ENCODE measurements at places on chromosomes 1 and 21.

- DNase-seq, result no peak
Measured at GRCh38 chr1:158124034-158124433, 56.7 kb upstream of the CD1D start.

- DNase-seq, result no peak
Measured at GRCh38 chr1:154521695-154522094, 19.5 kb upstream of the SHE start.

DNA sequence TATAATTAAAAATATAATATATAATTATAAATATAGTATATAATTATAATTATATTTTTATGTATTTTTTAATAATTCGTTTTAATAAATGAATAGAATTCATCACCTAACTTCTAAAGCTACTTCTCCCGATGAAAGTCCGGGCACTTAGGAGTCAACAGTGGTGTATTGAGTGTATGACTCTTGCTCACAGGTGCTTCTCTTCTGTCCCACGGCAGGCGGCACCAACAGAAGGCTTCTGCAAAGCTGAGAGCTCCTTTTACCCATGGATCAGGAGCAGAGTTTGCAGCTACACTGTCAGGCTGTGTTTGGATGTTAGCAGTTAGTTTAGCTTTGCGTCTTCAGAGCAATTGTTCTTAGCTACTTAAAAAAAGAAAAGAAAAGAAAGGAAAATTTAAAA, 122.4 kb downstream of the LIPI start:
- no peak for DNase-seq

DNA sequence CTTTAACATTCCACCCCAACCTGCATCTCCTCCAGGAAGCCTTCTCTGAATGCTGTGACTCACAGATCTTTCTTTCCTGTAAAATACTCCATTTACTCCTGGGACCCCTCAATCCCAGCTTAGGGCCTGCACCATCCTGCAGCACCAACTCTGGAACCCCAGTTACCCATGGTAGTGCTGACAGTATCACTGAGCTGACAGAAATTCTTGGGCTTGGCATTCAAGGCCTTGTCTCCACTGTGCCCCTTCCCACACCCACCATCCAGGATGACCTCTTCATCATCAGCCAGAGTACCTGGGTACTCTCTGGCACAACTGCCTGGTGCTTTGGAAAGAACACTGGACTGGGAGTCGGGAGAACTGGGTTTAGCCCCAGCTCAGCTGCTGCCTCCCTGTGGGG, 8.3 kb downstream of the CYB5RL start:
- no peak for DNase-seq

DNA sequence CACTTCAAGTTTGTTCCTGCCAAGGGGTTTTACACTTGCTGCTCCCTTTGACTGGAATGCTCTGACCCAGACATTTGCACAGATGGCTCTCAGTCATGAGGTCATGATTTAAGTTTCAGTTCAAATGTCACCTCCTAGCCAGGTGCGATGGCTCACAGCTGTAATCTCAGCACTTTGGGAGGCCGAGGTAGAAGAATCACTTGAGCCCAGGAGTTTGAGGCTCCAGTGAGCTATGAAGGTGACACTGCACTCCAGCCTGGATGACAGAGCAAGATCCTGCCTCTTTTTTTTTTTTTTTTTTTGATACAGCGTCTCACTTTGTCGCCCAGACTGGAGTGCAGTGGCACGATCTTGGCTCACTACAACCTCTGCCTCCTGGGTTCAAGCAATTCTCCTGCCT, 4.5 kb upstream of the ZMYM4 start:
- DNase-seq, result no peak

DNA sequence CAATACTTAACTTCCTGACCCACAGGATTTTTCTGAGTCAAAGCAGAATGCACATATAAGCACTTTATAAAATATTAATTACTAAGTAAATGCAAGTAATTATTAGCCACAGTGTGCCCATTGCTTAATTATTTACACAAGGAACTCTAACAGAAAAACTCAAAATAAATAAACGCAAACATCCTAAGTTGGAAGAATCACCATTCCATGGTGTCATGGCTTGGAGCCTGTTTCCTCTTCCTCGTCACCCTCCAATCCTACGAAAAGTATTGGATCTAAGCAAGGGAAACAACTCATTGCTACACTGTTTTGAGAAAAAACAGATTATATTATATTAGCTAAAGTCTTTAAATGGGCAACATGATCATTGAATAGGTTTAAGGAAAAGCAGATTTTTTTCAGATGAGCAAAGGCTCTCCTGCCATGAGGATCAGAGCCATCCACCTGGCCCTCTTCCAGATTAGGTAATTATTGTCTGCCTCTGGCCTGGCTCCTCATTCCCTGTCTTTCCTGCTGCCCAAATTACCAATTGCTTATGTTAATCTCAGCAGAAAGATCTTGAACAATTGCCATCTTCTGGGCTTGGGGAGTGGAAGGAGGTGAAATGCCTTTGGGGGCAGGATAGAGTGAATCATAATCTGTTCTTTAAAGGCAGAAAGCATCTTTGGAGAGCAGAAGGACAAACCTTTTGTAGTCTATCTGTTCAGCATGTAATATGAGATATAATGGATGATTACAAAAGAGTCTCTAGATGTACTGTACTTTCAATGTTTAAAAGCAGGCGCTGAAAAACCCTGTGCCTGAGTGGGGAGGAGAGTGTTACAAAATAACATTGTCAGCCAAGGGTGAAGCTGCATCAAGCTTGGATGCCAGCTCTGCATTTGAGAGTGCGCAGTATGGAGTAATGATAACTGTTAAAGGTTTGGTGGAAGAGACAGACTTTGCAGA, 121.2 kb downstream of the DUSP10 start:
- DNase-seq, result no peak

DNA sequence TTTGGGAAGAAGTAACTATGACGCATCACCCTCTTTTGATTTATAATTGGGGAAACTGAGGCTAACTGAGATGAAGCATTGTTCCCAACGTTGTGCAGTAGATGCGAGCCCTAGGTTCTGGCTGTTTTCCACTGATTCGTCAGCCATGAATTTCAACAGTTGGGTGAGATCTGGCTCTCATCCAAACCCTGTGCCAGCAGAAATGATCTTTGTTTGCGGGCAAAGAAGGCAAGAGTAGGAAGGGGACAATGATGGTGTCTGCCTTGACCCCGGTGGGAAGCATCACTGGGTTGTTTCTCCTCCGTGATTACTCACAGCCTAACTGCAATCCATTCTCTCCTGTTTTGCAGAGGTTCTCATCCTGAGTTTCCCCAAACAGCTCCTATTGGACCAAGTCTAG, 142.3 kb downstream of the MIS18A start:
- no peak for DNase-seq

DNA sequence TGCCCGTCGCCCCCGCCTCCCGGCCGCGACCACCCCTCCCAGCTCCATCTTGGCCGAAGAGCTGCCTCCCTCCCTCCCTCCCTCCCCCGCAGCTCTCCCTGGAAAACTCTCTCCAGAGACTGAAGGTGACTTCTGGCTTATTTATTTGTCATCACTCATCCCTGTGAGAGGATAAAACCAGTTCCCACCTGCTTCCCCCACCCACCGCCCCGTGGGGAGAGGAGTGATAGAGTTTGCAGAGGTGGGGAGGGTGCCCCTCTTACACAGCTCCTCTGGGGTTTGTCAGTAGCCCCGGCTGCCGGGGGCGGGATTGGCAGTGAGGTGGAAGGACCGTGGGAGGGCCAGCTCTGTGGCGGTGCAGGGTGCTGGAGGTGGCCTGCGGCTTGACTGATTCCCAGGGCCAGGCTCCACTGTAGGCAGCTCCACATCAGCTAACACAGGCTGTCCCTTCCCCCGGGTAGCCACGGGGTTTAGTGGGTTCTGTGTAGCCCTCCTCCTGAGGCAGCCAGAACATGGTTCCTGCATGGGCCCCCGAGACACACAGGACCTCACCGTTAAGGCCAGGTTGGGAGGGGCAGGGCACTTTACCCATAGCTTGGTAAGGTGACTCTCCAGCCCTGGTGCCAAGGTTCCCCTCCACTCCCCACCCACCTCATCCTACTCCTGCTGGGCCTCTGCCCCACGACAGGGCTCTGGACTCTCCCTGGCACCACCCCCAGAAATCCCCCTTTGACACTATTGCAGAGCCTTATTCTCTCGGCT, 62.2 kb downstream of the ELK4 start:
- no peak for DNase-seq

- no peak for DNase-seq
Measured at GRCh38 chr1:109114342-109114674, 393 bp downstream of the ELAPOR1 start.

DNA sequence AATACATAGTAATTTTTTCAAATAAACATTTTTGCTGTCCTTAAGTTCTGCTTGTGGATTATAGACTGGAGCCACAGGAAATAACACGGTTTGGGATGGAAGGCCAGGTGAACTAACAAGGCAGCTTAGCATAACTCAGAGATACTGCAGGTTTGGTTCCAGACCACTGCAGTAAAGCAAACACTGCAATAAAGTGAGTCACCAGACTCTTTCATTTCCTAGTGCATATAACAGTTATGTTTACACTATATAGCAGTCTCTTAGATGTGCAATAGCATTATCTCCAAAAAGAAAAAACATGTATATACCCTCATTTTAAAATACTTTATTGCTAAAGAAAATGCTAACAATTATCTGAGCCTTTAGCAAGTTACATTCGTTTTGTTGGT, 22.0 kb downstream of the LRRC42 start:
- no peak for DNase-seq

DNA sequence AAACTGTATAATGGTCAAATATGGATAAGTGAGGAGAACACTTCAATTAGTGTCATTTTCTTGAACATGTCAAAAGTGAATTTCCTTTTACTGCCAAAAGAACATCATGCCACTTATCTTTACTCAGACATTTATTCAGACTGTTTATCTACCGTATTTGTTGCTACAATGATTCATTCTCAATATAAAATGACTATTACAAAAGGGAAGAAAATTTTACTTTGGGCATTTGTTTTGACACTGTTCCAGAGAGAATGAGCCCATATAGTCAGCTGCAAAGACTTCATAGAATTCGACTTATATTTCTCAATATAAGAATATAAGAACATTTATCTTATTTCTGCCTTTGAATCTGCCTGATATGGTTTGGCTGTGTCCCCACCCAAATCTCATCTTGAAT, 1699.1 kb downstream of the BRINP3 start:
- DNase-seq, result no peak

GRCh38 chr21:43950481-43950880, 61.6 kb upstream of the TRAPPC10 start:
- DNase-seq, result no peak

DNA sequence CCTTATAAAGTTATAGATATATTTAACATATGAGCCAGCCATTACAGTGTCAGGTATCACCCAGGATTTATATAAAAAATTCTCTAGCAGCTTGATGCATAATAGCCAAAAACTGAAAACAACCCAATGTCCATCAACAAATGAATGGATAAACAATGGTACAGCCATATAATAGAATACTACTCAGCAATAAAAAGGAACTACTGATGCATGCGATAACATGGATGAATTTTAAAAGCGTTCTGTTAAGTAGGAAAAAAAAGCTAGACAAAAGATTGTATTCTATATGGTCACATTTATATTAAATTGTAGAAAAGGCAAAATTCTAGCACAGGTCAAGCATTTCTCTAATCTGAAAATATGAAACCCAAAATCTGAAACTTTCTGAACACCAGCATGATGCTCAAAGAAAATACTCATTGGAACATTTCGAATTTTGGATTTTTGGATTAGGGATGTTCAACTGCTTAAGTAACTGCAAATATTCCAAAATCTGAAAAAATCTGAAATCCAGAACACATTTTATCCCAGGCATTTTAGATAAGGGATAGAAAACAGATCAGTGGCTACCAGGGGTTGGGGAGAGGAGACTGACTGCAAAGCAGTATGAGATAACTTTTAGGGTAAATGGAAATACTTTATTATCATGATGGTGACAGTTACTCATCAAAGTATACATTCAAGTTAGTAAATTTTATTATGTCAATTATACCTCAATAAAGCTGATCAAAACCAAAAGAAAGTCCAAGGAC, 22.0 kb downstream of the SLC16A1 start:
- no peak for DNase-seq

- DNase-seq, result no peak
Measured at GRCh38 chr1:118947790-118948189, 40.4 kb downstream of the TBX15 start.

DNA sequence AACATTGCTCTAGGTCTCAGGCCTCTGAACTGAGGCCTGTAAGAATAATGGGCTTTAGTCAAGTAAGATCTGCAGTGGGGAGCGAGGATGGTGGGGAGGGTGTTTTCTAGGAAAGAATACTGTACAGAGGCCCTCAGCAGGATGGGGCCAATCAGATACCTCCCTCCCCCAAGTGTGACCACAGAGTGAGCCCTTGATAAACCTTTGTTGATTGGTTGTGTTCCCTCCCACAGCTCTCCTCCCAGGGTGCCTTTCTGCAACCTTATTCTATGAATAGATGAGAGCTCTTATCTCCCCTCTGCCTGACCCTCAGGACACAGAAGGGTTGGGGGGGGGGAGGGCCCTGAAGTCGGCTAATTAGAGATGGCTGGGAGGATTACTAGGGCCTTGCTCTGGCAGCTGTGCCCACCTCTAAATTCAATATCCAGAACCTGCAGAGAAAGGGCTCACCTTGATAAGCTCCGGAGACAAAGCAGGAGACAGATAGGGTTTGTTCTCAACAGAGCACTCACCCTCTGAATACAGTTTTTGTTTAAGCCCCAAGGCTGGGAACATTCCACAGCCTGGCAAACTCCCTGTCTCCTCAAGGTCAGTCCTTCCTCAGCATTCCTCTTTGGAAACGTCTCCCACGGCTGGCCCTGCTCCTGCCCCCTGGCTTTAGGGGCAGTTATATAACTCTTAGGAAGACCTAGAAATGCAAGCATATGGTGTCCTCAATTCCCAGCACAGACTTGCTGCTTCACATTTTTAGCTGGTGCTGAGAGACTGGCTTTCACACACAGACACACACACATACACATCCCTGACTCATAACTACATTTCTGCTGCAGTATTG, 42.9 kb downstream of the ATP1A1 start:
- DNase-seq, result no peak

GRCh38 chr1:227357171-227357926, 39.1 kb upstream of the CDC42BPA start:
- DNase-seq, result no peak

GRCh38 chr1:216809649-216810048, 86.4 kb upstream of the ESRRG start:
- no peak for DNase-seq

GRCh38 chr1:159177272-159177907, 6.0 kb downstream of the CADM3 start:
- peak; percentile 62 for DNase-seq

DNA sequence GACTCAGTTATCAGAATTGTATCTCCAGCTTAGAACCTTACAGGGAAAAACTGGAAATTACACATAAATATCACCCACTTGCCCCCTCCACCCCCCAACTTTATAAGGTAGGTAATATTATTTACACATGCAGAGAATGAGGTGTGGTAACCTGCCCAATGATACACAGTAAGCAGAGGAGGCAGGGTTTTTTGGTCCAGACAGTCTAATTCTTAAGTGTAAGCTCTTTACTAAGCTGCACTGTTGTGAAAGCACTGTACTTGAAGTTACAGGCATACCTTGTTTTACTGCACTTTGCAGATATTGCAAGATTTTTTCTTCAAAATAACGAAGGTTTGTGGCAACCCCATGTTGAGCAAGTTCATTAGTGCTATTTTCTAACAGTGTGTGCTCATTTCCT, 24.8 kb upstream of the MYOCOS start:
- DNase-seq, result no peak

Measured in GM13977 (cell line).